T1000 (cell line): ENCODE measurements at places on chromosomes 3 and 15.

DNA sequence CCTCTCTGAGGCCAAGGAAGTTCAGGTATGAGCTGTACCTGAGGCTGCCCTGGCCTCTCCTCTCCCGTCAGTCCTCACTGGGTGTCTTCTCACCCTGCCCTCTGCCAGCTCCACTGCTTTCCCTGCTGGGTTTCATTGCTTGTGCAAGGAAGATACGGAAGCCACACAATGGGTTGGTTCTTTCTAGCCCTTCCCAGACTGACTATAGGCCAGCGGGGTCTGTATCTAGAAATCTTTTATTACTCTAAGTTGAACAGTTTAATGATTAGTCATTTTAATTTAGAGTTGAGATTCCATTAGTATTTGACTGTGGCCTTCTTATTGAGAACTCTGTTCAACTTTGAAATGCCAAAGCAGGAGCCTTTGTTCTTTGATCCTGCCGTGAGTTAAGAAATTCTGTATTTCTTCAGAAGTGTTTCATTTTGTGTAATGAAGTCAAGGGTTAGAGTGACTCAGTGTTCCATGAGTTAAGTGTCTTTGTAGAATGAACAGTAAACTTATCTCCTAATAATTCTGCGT, 16.2 kb downstream of the C3orf62 start:
- no peak for DNase-seq

DNA sequence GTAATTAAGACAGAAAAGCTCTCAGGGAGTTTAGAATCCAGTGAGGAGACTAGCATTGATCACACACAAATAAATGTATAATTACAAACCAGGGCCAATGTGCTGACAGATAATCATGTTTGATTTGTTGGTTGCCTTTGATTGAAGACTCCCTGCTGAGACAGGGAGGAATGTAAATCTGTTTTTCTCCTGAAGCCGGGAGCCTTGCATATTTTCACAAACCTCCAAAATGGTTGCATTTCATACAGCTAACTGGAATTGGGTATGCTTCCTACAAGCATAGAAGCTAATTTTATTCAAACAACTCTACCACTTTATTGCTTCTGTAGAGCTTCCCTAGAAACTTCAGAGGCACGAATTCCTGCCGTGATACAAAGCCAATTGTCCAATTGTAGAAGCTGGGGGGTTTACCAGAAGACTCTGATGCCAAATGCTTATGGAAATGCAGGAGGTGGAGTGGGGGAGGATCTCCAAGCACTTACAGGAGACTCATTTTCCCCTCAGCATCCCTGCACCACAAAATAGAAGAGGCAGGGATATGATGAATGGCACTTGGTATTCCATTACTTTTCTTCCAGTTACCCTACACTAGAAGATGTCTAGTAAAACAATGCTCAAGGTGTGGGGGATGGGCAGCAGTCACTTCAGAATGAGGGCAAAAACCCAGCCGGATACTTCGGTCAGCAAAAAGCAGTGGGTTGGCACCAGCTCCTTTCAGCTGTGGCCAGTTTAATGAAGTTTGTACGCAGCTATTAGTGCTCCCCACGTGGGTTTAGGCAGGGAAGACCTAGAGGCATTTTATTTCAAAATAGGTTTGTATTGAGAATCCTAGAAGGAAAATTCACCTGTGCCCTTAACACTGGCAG, 11.4 kb upstream of the MEX3B start:
- DNase-seq: no peak

- no peak for DNase-seq
Measured at GRCh38 chr3:69871251-69871650, 128.3 kb upstream of the SAMMSON start.

GRCh38 chr3:28240441-28240840, 978 bp upstream of the CMC1 start:
- no peak for DNase-seq

DNA sequence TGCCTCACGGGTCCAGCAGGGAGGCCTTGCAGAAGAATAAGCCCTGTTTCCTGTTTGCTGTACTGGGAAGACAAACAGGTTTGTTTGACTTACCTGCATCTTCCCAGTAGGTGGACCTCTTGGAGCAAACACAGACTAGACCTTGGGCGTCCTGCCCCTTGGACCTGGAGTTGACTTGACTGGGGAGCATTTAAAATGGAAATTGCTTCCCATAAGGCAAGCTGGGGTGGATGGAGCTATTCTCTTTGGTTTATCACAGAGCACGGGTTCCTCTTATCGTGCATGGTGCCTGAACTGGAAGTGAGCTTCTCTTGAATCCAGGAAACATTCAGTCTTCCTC, 151.4 kb downstream of the RPLP1 start:
- DNase-seq: no peak

DNA sequence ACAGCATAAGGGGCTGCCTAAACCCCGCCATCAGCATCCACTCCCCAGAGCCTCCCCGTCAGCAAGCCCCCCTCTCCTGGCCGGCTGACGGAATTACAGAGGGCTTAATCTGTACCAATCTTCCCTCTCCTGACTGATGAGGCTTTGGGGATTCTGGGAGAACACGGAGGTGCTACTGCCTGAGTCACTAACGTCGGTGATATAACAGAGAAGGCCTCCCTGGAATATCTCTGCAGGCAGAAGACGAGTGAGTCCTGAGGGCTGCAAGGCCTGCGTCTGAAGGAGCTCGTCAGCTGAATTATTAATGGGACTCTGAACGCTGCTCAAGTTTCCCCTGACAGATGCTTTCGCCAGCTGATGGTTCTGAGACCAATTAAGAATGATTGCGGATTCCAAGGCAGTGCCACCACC, 147.7 kb downstream of the XXYLT1 start:
- DNase-seq: no peak

DNA sequence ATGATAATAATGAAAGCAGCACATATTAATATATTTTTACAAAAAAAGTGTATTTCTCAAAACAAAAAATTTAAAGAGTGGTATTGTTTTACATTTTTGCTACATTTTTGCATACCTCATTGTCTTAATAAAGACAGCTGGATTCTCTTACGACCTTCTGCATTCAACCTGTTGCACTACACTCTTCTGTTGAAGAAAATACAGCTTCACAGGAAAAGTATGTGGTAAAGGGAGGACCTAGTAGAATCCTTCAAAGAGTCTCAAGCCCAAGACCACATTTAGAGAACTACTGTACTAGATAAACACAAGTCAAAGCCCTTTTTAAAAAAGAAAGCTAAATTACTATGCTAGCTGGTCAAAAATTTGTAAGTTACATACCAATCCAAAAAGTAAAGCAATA, 7.9 kb downstream of the ZNF280D start:
- DNase-seq: no peak

DNA sequence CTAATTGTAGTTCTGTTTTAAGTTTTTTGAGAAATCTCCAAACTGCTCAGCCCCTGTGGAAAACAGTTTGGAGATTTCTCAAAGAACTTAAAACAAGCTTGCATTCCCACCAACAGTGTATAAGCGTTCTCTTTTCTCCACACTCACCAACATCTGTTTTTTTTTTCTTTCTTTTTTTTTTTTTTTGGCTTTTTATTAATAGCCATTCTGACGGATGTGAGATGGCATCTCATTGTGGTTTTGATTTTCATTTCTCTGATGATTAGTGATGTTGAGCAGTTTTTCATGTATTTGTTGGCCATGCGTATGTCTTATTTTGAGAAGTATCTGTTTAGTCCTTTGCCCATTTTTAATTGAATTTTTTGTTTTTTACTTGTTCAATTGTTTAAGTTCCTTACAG, 73.1 kb upstream of the COL8A1 start:
- no peak for DNase-seq

GRCh38 chr15:70902107-70902506, 9.5 kb downstream of the LRRC49 start:
- DNase-seq: no peak

DNA sequence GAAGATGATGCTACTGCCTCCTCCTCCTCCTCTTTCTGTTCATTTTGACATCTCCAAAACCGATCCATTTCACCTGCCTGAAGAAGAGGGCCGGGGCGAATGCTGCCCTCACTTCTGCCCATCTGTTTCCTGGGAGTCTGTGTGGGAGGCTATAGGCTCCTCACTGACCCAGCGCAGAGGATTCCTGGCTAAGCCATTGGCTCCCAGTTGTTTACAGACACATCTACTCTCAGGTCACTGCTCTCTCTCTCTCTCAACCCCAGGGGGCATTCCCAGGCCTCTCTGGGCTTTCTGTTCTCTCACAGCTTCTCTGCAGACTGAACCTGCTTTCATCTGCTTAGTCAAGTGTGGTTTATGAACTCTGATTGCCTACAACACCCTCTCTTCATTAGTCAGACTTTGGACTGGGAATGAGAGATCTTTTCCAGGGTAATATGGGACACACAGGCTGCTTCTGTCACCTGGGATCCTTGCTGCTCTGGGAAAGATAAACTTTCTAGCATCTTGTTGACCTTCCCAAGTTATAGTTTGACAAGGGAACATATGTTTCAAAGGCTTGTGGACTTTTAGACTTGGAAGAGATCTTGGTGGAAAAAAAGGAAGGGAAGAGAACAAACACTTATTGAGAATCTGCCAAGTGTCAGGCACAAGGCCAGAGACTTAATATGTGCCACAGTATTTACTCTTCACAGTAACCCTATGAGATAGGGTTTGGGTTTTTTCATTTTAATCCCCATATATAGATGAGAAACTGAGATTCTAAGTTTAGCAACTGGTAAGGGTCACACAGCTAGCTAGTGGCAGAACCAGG, 30.2 kb upstream of the USP3 start:
- no peak for DNase-seq

GRCh38 chr3:81500039-81500438, 261.4 kb downstream of the GBE1 start:
- no peak for DNase-seq

- DNase-seq: no peak
Measured at GRCh38 chr3:182268711-182269110, 524.6 kb upstream of the ATP11B start.

DNA sequence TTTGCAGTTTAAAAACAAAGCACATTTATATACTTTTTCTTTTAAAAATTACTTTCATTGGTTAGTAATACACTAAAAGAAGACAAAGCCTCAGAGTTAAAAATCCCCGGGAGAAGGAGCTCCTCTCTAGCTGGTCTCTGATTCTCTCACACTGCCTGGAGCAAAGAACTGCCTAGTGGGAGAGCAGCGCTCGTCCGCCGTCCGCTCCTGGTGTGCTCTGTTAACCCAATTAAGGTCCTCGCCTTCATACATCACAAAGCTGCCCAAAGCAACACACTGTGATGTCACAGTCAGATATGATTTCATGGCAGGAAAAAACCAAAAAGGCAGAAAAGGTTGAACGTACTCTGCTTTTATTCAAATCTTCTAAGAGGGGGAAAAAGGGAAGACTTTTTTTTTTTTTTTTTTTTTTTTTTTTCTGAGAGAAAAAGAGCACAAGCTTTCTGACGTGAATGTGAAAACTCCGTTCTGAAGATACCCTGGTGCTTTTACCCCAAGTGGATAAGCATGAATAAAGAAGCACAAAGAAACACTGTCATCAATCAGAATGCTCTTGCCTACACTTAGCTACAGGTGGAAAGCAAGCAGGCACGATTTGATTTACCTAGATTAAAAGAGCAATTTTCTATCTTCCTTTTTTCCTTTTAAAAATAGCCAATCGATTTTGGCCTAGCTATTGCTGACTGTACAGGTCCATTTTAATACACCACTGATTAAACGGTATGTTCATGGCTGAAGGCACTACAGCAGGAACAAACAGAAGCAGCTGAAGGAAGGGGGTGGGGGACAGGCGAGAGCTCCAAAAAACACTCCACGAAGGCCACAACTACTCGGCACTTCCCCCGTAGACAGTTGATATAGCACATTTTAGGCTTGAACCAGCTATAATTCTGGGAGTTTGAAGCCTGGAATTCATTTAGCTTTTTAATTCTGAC, 115.2 kb downstream of the TIGIT start:
- DNase-seq: no peak

- DNase-seq: no peak
Measured at GRCh38 chr15:76588811-76589747, 252.5 kb downstream of the ISL2 start.

GRCh38 chr3:45786801-45787495, 9.4 kb downstream of the SLC6A20 start:
- no peak for DNase-seq
